T-helper 2 cell treated with Interferon-gamma antibody and Interleukin-4, amounts not matched to agents 5 μg/mL and 100 μg/mL, for 36 hours (primary cell): ENCODE measurements at places on chromosomes 11 and 22.

- no peak for DNase-seq
These were observed at the start of gene JHY for GRCh38 chr11:122882189-122882856. Gene JHY, plus strand, starts transcription at chr11:122882759. Its CDS starts 3,091 bp downstream, at chr11:122885850.

GRCh38 chr22:19879246-19879570, 24.5 kb upstream of the GNB1L start:
- no peak for DNase-seq

DNA sequence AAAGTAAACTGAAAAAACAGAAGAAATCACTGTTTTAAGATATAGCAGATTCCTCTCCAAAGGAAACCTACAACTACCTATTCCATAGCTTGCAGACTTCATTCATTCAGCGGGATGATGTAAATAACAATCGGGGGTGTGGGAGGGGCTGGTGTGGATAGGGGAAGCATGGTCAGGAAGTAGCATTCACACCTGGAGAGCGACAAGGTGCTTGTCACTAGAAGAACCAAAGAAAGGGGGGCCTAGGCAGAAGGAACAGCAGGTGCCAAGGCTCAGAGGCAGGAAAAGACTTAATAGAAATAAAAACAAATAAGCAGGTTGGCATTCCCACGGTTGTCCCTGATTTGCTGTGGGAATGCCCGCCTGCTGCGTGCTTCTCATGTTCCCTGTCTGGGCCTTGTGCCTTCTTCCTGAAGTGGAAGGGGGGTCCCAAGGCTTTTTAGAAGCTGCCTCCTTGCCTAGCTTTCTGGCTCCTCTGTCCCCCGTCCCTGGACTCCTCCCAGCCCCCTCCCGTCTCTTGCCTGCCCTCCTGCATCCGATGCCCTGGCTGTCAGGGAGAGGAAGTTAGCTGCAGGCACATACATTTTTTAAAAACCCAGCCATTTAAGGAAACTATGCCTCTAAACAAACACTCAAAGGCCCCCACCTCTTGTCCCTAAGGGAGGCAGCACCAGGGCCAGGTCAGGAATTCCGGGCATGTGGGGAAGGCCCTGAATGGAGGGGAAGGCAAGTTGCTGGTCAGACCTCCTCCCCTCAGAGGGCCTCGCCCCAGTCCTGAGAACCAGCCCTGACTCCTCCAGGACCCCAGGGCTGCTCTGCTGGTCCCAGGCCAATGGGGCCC, 54.7 kb upstream of the PRDM11 start:
- DNase-seq: no peak

DNA sequence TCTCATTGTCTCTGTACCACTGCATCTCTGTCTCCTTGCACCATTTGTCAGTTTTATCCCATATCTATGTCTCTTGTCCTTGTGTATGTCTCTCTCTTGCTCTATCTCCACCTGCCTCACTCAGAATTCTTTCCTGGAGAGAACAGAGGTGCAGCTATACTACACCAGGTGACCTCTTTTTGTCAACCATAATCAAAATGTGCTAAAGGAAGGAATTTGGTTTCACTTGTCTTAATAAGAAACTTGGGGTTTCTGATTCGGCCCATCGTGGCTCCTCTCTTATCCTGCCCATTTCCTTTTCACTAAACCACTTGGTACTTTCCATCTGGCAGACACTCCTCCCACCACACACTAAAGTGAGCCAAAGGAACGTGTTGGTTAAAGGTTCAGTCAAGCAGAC, 2.0 kb upstream of the C11orf42 start:
- peak; percentile 23 for DNase-seq
